Myocyte (in vitro differentiated cells): ENCODE measurements at places on chromosomes 16 and 17. TPM values are rescaled to one million over a fixed set of nuclear protein-coding genes. Genes with fewer than 3 reads are reported as not detected.

GRCh38 chr16:89054261-89054661 lies 39.4 kb upstream of the ACSF3 start:
- DNase-seq: no peak

DNA sequence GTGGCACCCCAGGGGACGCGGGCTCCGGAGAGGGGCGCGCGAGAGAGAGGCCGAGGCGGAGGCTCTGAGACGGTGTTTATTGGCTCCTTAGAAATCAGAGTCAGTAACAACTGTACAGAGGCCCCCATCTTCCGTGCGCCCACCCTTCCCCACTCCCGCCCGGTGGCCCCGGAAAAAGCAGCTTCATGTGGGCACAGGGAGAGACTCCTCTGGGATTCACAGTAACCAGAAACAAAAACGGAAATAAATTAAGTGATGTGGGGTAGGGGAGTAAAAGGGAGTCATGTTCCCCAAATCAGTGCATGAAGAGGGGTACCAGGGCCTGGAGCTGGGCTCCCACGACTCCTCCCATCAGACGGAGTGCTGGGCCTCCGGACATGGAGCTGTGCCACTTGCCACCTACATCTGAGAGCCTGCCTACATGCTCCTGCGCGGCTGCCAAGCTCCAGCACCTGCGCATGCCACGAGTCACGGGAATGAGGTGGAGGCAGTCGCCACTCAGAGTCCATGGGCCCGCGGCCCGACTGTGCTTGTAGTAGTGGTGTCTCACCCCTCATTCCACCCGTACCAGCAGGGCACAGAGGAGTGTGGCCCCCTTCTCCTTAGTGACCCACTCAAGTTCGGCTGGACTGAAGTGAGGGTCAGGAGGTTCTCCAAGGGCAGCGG lies 543 bp upstream of the GPS2 start:
- no peak for DNase-seq

DNA sequence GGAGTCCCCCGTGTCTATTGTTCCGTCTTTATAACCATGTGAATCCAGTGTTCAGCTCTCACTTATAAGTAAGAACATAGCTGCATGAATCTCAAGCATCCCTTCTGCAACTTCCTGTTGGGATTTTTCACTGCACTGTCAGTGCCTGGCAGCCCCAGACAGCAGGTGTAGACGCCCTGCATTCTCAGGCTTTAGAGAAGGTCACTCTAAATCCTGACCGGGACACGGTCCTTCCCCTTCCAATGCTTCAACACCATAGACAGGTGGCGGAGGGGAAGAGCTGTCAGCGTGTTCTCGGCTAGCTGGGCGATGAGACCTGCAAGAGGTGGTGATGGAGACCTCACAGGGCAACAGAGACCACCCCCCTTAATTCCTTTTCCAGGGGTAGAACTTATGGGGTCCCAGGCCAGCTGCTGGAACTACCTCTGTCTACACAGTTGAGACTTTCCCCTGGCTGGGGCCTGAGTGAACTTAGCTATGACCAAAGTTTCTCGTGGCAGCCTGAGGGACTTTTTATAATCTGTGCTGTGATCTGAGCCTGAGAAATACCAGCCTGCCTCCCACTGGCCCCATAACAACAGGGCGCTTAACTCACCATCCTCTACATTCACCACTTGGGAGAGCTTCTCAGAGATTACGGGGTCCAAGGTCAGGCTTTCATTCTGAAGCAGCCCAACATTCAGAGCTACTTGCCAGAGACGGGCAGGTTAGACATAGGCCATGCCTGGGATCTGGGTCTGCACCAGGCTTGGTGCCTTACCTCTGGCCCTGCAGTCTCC lies 143.2 kb upstream of the TNRC6C start:
- peak; percentile 47 for DNase-seq

DNA sequence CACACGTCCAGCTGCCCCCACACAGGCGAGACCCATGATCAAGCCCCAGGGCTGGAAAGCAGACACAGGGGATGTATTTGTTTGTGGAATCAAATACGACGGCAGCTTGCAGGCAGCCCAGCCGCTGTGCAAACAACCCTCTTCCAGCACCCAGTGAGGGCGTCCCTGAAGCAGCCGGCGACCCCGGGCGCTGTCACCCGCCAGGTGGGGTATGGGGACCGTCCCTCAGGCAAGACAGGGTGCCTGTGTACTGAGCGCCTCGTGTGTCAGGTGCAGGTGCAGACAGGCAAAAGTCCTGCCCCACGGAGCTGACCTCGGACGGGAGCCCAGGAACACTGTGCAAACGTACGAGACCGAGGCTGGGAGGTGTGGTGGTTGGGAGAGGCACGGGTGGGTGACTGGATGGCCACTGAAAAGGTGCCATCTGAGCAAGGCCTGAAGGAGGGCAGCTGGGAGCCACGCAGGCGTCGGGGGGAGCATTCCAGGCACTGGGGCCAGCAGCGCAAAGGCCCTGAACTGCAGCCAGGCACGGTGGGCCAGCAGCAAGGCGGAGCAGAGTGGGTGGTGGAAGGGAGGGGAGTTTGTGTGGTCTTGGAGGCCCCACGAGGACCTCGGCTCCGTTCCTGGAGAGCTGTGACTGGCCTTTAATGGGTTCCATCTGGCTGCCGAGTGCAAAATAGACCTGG lies 48.5 kb downstream of the CBFA2T3 start:
- DNase-seq: no peak

- DNase-seq: peak; percentile 71
Measured at GRCh38 chr17:17416007-17416399, 60.8 kb upstream of the MED9 start.

- peak; percentile 88 for DNase-seq
Measured at GRCh38 chr17:56598466-56598865, 5.0 kb downstream of the NOG start.

DNA sequence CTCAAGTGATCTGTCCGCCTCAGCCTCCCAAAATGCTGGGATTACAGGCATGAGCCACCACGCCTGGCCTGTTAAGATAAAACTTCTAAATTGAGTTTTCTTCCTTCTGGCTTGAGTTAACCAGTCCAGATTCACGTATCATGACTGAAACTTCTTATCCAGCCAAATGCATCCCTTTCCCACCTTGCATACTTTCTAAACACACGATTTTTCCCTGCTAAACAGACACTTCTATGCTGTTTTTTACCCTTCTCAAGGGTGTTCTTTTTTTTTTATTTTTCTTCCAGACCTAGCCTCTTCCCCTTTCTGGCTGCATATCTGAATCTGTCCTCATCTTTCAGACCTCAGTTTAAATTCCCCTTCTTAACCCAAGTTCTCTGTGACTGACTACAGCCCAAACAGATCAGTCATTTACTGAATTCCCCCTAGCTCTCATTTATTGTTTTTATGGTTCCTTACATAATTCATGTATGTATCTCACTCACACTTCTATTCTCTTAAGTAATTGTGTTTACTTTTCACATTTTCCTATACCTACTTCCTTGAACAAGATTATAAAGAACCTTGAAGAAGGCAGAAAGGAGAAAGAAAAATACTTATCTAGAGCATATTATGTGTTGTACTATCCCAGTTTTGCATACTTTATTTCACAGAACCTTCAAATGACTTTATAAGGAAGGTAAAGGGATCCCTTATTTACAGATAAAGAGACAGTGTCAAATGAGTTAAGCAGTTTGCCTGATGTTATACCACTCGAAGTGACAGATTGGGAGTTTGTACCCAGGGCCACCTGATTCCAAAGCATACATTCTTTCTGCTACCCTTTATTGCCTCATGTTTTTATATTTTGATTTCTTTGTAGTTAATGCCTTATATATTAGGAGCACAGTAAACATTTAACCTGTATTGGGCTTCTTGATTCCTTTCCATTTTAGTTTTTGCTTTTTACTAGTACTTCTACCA lies 5.2 kb downstream of the EVI2B start:
- DNase-seq: no peak

- peak; percentile 73 for DNase-seq
Measured at GRCh38 chr16:81385031-81385756, 59.4 kb upstream of the CMIP start.

- DNase-seq: peak; percentile 67
Measured at GRCh38 chr17:44097110-44097958, 26.1 kb downstream of the HDAC5 start.

GRCh38 chr16:66227766-66228530 lies 138.5 kb upstream of the CDH5 start:
- no peak for DNase-seq

DNA sequence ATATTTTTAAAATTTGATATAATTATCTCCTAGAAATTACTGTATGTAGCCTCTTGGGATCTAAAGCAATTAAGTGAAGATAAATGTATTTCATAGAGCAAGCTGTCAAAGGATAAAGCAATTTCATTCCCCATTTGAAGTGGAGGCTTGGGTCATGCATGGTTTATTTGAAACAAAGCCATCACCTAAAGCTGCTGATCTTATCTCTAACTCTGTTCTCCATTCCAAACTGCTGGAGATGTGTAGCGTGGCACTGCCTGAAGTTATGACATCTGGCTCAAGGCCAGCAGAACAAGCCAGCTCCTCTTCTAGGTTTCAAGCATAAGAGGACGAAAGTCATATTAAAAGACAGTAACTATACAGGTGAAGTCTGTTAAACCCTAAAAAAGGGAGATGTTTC lies 83.9 kb downstream of the HIC1 start:
- no peak for DNase-seq

DNA sequence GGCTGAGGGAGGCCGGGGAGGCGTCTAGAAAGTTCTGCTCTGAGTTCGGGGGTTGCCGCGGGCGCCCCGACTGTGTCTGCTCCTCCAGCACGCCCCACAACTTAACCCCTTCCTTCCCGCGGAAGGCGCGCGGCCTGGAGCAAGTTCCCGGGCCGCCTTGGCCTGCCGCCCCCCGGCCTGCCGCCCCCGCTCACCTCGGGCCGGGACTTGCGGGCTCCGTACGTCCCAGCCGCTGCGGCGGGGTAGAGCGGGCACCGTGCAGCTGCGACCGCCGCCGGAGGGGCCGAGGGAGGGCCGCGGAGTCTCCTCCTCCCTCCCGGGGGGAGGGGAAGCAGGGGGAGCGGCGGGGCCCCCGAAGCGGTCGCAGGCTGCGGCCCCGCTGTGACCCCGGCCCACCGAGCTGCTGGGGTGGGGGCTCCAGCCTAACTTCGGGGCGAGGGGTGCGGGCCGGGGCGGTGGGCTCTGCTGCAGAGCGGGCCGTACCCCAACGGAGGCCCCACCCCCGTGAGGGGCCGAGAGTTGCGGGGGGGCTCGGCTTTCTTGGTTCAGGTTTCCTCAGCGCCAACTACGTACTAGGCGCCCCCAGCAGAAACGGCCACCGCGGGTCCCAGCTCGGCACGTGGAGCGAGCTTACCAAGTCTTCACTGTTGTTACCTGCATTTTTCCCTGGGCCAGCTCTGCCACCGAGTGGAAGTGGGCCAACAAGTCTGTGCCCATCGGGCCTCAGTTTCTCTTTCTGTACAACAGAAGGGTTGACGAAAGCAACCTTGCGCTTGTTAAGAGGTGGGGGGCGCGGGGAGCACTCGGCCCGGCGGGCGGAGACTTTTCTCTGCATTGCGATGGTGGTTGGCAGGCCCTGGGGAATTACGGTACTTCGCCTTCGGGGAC lies at the start of gene CCDC102A:
CCDC102A (minus strand) TSS at position 266 of the 888 bp plus-strand sequence. CDS start 7,394 bp downstream, outside the sequence.
- DNase-seq: peak; percentile 41

GRCh38 chr16:73217654-73218053 lies 169.7 kb upstream of the ZFHX3 start:
- DNase-seq: no peak

DNA sequence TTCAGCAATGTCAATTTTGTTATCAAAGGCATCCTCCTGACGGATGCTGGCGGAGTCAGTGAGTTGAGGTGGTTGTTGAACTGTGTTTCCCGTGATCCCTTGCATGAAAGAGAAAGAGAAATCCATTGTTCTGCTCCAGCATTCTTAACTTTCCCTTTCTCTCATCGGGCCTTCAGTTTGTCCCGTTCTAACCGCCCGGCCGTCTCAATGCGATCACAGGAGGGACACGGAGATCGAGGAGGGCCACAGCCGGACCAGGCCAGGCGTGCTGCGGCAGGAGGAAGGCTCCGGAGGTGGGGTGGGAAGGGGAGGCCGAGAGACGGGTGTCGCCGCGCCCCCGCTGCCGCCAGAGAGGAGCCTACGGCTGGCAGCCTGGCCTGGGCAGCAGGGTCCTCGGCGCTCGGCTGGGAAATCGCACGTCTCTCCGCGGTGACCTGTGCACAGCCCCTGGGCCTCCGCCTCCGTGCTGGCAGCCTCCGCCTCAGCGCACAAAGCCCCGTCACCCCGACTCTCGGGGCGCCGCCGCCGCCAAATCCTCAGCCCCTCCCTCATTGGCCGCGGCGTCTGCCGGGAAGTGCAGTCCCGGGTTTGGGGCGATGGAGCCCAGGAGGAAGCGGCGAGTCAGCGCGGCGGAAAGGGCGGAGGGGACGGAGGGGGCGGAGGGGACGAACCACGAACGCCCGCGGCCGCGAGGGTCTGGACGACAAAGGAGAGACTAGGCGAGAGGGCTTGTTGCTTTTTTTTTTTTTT lies 38.1 kb downstream of the SOST start:
- peak; percentile 67 for DNase-seq

DNA sequence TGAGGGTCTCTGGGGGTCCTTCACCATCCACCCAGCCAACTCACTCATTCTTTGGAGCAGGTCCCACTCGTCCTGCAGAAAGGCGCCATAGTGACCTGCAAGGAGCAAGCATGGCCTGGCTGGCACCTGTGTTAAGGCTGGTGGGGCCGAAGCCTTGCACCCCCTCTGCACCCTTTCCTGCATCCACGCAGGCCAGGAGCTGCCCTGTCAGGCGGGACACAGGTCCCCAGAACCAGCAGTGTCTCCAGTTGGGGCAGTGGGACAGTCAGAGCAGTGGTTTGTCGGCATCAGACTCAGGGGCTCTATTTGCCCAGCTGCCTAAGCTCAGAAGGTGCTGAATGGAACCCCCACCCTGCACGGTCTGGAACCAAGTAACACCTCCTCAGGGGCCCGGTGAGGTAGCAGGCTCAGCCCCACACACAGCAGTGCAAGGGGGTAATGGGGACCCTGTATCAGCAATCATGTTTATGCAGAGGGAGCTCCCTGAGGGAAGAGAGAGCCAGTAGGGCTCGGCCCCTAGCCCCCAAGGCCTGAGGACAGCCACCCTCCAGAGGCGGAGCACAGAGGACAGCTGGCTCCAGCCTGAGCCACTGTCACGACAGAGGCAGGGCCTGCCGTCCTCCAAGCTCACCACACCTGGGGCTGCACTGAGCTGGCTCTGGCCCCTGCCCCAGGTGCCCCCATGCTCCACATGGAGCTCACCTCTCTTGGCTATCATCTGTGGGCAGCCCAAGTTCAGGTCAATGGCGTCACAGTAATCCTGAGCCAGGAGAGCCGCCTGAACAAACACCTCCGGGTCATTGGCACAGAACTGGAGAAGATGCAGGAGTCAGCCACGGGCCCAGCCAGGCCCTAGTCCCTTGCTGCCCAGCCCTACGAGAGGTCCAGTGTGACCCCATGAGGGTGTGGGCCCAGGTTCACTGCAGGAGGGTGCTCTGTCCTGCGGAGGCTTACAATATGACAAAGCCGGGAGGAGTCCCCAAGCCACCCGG lies 1.9 kb downstream of the DUS1L start:
- DNase-seq: no peak

GRCh38 chr16:10077861-10078260 lies 104.4 kb downstream of the GRIN2A start:
- no peak for DNase-seq

The CMTM1 gene
- total RNA-seq: 0.52 and 1.4 TPM in 2 replicates

The MT1G gene
- not detected in 2 replicates for total RNA-seq

The PABPN1L gene
- 0.11 TPM in 1 of 2 replicates, not detected in the other for total RNA-seq

The CD300E gene
- not detected in 2 replicates for total RNA-seq

The PIK3R5 gene
- not detected in 2 replicates for total RNA-seq

The NEURL4 gene
- 19.5 and 22.3 TPM in 2 replicates for total RNA-seq

The PERCC1 gene
- not detected in 2 replicates for total RNA-seq

The KRT16 gene
- total RNA-seq: not detected in 2 replicates

The SEPTIN12 gene
- total RNA-seq: not detected in 2 replicates
